ENCODE measurements at places on chromosomes 1 and 21. TPM values are rescaled to one million over a fixed set of nuclear protein-coding genes. Genes with fewer than 3 reads are reported as not detected.

GRCh38 chr21:46572850-46573249, 32.0 kb downstream of the S100B start:
- no peak for DNase-seq

- no peak for DNase-seq
These were observed 186.9 kb upstream of the ADGRL4 start for GRCh38 chr1:79193211-79194079.

- DNase-seq: no peak
These were observed 18.1 kb upstream of the MYSM1 start for GRCh38 chr1:58717979-58718378.

Gene CA6
- not detected for total RNA-seq

Data from sciatic nerve (tissue), 2 donors.